ENCODE measurements at places on chromosomes 7 and 10.

DNA sequence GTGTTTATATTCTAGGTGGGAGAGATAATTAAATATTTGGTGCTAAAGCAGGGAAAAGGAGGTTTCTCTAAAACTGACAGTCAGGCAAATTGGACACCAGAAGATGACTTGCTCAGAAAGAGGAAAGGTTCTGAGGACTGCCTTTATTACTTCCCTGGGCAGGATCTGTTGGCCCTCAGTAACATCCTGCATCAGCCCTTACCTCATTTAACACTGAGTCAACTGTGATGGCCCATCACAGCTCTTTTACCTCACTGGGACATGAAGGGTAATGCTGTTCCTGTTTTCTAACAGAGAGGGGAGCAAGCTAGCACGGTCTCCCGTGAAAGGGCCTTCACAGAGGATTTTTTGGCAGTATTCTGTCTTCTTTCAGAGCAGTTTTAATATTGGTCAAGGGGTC lies 12.0 kb downstream of the PPP1R17 start:
- DNase-seq: no peak

DNA sequence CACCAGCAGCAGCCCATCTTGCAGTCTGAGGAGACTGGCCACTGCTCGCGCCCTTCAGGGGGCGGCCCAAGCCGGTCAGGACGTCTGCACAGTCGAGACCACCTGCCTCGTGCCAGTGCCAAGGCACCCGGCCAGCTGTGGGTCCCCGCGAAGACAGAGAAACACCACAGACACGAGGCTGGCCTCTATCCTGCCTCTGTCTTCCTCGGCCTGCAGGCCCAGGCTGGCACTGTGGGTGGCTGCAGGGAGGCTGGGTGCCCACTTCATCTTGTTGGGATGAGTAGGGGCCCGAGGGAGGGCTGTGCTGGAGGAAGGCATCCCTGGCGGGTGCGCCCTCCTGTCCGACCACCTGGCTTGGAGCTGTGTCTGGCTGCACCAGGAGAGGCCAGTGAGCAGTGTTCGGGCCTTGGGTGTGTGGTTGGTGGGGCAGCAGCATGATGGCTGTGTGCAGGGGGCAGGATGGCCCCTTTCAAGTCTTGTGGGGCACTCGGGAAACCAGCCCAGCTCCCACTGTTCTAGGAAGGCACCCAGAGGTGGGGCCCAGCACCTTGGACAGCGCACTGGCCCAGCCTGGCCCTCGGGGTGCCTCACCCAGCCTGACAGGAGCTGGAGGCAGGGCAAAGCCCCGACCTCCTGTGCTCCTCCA lies 7.3 kb downstream of the DPYSL4 start:
- DNase-seq: no peak

DNA sequence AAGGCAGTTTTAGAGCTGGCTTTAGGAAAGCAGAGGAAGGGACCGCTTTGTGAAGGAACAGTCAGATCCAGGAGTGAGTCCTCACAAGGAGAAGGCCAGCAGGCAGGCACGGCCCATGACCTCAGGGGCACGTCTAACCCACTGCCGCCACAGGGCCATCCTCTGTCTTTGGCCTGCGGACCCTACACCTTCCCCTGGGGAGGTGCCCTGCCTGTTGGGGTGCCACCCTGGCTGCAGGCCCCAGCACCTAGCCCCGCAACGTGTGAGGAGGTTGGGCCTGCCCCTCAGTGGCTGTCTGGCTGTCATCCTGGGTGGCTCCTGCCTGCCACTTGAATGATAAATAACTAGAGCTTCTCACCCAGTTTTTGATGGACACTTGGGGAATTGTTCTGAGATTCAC lies 31.0 kb upstream of the TRIM8 start:
- no peak for DNase-seq

GRCh38 chr10:34374356-34375045 lies 440.6 kb downstream of the PARD3 start:
- no peak for DNase-seq

DNA sequence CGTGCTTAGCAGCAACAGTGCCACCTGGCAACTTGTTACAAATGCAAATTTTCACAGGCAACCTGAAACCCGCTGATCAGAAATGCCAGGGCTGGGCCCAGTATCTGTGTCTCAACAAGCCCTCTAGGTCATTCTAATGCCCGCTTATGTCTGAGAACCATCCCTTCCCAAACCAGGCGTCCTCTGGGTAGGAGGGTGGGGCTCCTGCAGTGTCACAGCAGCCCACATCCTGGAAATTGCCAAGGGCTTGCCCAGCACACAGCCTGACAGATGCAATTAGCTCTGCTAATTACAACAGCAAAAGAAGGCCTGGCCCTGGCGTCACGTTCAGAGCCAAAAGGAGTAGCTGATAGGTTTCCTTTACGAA lies 15.9 kb downstream of the ITPRIP start:
- DNase-seq: no peak

- no peak for DNase-seq
Observed at GRCh38 chr7:117565226-117565625, 85.4 kb downstream of the CFTR start.

DNA sequence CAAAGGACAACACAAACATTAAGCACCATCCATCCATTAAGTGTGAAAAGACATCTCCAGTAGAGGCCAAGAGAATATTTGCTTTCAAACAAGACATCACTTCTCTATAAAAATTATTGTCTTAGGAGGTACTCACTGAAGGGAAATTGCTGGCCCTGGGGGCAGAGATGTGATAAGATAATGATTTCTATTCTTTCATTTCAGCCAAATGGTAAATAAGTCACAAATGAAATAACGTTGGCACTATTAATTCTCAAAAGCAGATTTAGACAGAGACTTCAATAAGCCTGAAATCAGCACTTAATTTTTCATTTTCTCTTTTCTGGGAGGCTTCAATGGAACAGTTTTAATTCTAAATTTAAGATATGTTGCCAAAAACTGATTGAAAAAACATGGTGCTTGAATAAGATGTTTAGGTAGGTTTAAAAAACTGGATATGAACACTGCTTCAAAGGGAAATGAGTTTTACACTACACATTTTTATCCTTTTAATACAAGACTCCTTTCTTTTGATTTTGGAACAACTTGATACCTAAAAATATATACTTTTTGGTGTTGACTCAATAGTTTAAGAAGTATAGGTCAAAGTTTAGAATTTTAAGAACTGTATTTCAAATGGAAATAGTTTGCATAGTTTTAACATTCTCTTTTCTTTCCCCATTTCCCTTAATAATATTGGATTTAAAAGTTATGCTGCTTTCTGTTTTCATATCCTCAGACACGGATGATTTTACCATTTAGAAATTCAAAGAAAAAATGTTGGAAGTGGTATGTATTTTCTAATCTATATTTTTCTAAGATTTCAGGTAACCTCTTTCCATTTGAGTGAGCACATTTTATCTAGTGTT lies 204.0 kb downstream of the AHR start:
- DNase-seq: no peak

DNA sequence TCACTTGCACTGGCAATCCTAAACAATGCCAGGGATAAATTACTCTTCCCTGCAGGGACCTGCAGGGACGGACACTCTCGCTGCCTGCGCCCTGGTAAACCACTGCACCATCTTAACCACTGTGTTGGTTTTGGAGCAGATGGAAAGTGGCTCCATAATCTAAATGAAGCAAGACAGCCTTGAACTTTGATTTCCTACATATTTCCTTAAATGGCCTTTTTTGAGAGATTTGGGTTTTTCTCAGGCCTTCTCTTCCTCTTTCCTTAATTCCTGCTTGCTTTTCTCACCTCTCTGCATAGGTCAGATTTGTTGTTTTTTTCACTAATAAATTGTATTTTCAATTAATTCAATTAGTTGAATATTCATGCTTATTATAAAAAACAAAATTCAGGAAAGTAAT lies 2.8 kb downstream of the PILRA start:
- DNase-seq: no peak

DNA sequence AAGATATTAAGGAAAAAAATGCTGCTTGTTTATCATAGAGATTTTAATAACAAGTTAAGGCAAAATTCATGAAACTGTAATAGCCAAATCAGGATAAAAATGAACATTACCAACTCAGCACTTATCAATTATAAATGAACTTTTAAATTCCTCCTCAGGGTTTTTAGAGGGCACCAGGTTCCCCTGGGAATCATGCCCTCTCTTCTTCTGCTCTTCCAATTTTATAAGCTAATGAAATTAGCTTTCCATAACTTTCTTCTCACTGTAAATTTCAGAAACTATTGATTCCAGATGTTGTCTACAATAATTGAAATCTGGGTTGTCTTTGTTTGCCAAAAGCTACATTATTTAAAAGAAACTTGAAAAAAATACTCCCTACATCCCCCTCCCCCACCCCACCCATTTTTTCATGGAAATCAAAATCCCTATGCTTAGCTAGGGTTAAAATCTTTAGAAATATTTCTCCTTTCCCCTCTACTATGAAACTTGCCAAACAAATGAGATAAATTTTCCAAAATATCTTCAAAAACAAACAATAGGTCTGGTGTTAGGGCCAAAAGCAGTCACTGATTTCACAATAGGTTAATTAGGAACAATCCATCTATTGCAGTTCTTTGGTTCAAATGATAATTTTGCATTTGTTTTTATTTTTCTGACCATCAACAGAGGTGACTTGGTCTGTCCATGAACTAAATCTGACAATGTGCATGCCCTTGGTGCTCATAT lies 187.7 kb downstream of the DOCK4 start:
- no peak for DNase-seq

DNA sequence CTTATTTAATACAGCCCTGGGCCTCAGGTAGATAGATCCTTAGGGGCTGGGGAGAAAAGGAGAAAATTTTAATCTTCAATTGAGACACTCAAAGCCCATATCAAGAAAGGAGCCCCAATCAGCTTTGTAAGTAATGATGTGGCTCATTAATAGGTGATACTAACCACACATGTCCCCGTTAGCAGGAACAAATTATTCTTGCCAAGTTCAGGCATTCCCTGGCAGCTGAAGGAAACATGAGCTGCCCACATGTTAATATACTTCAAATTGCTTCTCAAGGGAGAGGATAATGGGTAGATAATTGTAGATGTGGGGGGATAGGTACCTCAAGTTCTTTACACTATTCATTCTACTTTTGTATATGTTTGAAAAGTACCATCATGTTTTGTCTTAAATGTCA lies 14.5 kb downstream of the IFIT5 start:
- DNase-seq: no peak

GRCh38 chr7:102828286-102828685 lies 79.5 kb downstream of the FAM185A start:
- DNase-seq: no peak

DNA sequence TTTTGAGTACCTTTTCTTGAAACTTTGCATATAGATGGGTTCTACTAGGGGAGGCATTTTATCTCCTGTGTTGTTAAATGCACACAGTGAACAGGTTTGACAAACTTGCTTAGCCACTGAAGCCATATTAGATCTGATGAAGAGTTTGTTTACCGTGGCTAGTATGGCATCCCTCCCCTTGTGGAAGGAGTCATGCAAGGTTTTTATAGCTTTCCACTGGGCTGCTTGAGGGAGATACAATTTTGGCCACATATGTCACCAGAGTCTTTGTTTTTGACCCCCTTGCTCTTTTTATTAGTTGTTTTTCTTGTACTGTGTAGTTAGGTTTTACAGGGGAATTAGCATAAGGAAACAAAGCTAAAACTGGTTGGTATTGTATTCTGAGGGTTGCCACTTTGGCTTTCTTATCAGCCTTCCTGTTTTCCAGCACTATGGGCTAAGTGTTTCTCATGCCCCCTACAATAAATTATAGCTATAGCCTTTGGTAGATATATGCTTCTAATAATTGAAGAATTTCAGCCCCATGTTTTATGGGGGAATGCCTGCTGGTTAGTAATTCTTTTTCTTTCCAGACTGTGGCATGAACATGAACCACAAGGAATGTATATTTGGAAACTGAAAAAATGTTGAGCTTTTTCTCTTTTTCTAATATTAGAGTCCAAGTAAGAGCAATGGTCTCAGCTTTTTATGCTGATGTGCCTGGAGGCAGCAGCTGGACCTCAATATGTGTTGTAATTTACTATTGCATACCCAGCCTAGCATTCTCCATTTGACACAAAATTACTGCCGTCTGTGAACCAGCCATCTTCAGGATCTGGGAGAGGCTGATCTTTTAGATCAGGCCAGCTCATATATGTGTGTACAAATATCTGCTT lies 18.4 kb upstream of the STEAP2 start:
- DNase-seq: no peak

DNA sequence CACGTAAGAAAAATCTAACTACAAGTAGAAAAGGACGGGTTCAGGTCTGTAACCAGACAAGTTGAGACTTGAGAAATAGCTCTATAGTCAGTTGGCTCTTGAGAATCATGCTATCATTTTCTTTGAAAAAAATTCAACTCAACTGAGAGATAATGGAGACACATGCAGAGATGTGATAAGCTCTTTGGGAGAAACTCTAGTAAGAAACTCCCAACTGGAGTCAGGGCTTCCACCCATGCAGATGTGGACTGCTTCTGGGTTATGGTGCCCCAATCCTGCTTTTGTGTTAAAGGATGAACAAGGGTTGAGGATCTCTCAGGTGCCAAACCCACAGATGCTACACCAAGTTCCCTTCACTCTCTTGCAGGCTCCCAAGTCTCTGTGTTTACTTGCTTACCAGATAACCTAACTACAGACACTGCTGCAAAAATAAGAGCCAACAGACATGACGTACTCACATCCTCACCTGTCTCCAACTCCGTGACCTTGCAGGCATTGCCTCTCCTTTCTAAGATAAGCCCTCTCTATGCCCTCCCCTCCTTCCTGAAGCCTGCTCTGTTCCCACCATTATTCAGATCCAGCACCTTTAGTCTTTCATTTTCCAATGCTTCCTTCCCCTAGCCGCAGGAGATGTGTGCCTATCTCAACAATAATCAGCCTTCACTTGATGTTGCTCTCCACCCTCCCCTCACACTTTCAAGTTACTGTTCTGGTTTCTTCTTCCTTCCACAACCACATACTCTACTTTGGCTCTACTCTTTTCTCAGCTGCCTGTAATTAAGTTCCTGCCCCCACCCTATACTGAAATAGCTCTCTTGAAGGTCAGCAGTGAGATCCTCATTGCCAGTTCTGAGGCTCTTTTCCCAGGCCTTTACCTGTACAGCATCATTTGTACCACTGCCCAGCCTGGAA lies 130.0 kb downstream of the ICA1 start:
- no peak for DNase-seq

Data from activated CD8-positive, alpha-beta memory T cell treated with anti-CD3 and anti-CD28 coated beads for 4 hours (primary cell).